Common myeloid progenitor, CD34-positive (primary cell): ENCODE measurements at places on chromosomes 3 and 15.

DNA sequence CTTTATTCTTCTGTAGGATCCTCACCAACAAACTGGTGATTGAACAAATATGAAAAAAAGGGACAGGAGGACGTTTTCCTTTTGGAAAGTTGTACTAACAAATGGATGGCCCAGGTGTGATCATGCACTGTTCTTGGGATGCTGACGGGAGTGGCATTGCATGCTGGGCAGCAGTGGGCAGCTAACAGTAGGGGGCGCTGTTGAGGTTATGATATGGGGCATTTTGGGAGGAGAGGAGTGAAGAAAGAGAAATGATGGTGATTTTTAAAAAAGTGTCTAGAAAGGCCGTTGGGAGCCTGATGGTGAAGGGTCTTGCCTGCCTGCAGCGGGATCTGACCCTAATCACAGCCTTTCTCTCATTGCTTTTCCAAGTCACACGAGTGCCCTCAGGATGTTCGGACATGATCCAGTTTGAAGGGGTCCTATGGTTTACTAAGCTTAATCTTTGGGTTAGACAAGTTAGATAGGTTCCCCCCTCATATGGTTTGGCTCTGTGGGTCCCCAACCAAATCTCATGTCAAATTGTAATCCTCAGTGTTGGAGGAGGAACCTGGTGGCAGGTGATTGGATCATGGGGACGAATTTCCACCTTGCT is 46.2 kb upstream of the PRTG start:
- DNase-seq, result no peak

DNA sequence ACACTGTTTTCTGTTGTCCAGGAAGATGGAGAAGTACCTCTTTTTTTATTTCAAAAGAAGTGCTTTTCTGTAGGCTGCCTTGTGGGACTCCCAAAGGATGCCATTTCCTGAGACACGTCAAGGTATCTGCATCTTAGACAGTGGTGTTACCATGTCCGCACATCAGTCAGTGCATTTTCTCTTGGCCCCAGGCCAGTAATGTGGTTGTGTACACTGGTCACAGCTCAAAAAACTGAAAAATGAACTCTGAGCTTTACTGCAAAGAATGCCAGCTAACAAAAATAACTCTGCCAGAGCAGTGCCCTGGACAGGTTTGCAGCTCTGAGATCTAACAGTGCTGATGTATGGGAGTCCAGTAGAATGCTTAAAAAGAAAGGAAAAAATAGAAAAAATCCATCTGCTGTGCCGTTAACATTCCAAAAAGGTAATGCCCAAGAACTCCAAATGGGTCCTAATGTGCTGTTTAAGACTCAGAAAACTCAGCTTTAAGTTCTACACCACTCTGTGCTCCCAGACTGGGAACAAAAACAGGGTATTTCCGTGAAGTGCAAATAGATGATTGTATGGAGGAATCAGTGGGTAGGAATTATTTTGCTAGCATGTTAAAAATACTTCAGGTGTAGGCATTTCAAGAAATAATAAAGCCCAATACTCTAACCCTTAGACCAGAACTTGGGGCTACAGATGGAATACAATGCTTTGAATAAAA is 315.9 kb downstream of the FEZF2 start:
- no peak for DNase-seq

DNA sequence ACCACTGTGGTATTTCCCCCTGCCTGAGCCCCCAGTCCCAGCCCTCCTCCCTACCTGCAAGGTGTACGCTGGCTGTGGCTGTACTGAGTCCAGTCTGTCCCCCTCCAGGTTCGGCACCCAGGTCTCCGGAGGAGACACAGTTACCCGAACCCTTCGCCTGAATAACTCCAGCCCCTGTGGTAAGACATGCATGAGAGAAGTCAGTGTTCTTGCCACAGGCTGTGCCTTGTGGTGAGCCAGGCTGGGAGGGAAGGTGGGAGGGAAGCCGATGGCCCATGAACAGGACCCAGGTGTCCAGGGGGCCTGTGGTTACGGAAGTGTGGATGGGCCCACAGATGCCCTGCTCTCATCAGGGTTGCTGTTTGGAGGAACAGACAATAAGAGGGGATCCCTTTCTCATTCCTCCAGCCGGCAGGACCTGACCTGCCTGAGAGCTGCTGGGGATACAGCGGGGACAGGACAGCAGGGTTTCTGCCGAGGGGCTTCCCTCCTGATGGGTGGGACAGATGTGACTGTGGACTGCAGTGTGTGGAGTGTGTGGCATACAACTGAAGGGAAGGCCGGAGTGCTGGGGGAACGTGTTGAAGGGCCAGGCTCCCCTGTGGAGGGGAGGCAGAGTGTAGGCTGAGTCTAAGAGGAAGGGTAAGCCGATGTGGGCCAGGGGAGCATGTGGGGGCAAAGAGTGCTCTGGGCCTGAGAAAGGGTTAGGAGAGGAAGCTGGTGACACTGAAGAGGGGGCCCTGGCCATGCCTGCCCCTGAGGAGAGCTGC is 21.9 kb downstream of the ACAA1 start:
- DNase-seq, result no peak

GRCh38 chr3:152382312-152383135 is 113.8 kb downstream of the MBNL1 start:
- peak; percentile 47 for DNase-seq

DNA sequence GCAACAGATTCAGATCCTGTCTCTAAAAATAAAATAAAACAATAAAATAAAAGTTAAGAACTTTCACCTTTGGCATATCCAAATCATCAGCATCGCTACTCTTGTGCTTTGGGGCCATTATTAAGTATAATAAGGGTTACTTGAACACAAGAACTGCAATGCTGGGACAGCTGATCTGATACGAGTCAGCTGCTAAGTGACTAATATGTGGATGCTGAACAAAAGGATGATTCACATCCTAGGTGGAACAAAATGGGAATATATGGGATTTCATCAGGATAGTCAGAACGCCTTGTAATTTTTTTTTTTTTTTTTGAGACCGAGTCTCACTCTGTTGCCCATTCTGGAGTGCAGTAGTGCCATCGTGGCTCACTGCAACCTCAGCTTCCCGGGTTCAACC is 29.7 kb downstream of the BUB1B start:
- DNase-seq, result no peak
